ENCODE measurements at places on chromosomes 12 and 14.

DNA sequence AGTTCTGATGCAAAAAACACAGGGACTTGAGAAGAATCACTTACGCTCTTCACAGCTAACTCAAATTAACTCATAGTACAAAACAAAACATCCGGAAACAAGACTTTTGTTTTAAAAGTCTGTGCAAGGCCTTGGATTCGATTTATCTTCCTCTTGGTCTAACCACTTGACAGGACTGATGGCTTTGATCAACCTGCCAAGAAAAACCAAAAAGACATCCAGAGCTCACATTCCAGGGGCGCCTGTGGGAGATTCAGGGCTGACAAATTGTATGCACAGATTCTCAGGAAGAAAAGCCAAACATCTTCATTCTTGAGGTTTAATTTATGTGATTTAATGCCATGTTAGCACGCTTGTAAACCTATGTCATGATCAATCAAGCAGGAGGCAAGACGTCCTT lies 129.1 kb upstream of the TMCC3 start:
- DNase-seq: no peak

DNA sequence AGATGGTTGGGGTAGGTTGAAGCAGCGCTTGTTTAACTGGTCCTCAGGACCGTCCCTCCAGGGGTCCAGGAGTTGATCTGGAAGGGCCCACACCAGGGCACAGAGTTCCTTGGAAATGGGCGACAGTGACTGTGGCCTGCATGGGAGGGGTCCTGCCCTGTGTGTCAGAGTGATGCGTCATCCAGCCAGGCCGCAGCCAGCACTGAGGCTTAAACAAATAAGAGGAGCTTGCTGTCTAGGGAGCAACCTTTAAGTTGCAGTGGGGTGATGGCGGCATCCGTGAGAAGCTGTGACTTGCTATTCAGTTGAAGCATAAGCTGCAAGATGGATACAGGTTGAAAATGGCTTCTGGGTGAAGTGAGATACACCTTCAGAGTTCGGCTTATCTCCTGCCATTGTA lies 20.2 kb downstream of the DCAF4 start:
- DNase-seq: no peak

GRCh38 chr14:104036212-104036611 lies 49.3 kb upstream of the ASPG start:
- no peak for DNase-seq

DNA sequence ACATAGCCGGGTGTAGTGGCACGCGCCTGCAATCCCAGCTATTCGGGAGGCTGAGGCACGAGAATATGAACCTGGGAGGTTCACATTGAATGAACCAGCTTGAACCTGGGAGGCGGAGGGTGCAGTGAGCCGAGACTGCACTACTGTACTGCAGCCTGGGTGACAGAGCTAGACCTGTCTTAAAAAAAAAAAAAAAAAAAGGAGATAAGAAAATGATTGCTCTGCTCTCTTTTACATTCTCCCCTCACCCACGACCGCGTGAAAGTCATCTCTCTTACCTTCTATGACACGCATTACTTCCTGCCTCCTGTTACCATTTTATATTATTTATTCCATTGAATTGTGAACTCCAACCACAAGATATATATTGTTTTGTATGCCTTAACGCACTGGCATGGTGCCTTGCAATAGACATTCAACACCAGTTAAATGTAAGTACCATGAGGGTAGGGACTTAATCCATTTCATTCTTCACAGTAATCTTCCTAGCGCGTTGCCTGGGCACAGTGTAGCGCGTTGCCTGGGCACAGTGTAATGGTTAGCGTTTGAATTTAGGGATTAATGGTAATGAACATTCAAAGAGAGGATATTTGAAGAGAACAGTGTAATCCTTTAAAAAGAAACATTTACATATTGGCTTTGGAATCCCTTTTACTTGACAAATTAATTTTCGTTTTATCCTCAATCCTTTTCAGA lies 2.7 kb downstream of the RAP1B start:
- no peak for DNase-seq

DNA sequence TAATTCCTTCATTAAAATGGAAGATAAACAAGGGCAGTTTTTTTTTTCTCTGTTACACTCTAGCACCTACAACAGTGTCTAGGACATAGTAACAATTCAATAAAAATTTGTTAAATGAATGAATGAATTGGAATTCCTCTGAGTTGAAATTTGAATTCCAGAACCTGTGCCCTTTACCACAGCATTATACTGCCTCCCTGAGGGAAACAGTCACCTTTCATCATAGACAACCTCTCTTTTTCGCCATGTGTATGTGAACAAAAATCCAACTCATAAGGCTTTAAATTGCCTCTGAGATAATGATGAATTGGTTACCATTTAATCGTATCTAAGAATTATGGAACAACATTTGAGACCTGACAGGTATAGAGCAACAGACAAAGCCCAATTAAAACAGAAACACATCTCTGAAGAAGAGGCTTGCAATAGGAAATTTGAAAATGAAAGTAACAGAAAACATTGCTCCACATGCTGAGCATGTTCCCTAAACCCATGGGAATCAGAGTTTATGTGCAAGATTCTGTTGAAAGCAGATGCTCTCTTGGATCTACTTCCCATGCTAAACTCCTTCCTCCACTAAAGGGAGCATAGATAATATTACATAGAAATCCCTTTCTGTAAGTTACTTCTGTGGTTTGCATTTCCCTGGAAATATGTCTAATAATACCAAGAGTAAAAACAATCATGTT lies 657.8 kb downstream of the GALC start:
- DNase-seq: no peak

GRCh38 chr12:50633955-50634354 lies 129.2 kb downstream of the DIP2B start:
- no peak for DNase-seq

Measured in NCI-H2227 treated with DMSO at 0.1 percent for 48 hours (cell line).